ENCODE measurements at places on chromosomes 11 and 22.

- peak; percentile 68 for DNase-seq
Observed at GRCh38 chr11:64358907-64359711, at the start of gene RPS6KA4. Gene RPS6KA4 (plus strand): TSS chr11:64359162. CDS start chr11:64359236, 74 bp downstream.

- DNase-seq, result peak; percentile 47
Observed at GRCh38 chr11:64870176-64870892, 8.1 kb downstream of the EHD1 start.

GRCh38 chr22:27228771-27229170 lies 571.4 kb downstream of the MIAT start:
- DNase-seq, result no peak

GRCh38 chr11:125410091-125410490 lies 86.0 kb downstream of the FEZ1 start:
- DNase-seq, result no peak

DNA sequence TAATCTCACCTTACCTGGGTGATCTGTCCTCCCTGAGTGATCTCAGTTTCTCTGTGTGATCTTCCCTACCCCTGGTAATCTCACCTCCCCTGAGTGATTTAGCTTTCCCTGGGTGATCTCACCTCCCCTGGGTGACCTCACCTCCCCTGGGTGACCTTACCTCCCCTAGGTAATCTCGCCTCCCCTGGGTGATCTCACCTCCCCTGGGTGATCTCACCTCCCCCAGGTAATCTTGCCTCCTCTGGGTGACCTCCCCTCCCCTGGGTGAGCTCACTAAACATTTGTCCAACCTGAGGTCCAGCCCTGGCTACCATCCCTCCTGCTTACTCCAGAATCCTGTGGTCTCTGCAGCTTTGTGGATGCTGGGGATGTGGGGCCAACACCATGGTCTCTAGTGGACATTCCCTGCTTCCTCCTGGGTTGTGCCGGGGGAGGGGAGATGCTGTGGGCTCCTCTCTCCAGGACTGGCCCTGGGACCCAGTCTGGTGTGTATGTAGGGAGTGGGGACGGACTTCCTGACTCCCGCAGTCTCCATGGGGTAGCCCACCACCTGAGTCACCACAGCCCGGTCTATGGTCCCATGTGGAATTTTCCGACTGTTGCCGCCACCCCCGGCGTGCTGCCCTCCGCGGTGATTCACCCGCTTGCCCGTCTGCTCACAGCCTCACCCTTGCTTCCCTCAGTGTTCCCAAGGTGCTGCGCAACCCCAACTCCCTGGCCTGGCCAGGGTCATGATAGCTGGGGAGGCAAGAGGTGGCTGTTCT lies 9.9 kb downstream of the LSP1 start:
- no peak for DNase-seq

DNA sequence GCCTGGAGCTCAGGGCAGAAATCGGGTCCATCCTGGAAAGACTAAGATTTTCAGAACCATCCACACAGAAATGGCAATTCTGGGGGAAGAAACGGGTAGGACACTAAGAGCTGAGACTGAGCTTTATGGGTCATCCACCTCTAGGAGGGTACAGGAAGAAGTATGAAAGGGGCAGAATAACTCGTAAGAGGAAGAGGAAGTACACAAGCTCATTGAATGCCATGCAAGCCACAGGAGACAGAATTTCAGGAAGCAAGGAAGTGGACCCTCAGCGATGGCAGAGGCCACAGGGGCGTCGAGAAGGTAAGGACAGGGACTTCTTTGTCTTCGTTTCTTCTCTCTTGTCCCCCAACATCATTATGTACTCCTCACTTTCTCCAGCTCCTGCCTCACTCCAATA lies 169.6 kb downstream of the MAML2 start:
- DNase-seq, result no peak

DNA sequence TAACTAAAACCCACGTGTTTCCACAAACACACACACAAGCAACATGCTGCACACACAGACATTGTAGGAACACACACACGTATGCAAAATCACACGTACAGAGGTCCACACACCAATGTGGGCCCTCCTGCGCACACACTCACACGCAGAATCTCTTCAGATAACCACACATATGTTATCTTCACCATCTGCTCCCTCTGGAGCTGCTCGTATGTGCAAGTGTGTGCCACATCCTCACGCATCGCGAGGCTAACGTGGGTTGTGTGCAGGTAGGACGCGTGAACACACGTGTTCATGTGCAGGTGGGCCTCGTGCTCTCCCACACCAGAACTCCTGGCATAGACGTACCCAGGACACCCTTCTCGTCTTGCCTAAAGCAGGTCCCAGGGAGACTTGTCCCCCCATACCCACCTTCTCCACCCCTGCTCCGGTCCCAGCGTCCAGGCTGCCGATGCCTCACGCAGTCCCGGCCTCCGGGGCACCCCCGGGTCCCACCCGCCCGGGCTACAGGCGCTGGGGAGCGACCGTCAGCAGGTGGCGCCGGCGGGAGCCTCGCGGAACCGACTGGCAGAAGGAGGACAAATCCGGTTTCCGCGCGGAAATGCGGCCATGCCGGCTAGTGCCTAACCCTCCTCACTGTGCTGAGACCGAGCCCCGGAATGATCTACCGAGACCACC lies 10.3 kb upstream of the IGSF9B start:
- peak; percentile 81 for DNase-seq

GRCh38 chr11:120141768-120142423 lies 4.0 kb upstream of the TRIM29 start:
- DNase-seq, result no peak

DNA sequence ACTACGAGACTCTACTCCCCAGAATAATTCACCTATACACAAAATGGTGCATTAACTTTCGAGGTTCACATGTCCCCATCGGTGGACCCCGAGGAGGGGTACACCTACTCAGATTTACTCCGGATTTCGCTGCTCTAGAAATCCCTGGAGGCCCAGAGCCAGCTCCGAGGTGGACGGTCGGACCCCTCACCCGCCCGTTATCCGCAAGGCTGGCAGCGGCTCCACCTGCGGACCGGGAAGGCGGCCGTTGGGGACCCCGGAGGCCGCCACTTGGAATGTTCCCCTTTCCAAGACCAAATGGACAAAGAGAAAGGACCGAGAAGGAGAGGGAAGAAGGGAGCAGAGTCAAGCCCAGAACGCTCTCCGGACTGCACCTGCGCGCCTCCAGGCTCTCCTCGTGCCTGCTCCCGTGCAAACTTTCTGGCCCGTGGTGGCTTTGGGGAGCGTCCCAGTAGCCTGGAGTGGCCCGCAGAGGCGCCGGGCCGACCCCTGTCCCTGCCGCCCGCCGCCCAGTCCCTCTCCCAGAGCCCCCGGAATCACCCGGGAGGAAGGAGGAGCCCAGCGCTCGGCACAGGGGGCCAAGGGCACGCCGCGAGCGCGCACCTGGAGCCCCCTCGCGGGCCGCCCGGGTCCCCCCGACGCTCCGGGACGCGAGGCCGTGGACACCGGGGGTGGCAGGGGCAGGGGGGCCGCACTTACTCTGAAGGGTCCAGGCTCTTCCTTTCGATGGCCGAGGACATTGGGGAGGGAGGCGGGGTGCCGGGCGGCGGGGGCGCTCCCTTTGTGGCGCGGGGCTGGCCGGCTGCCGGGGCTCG lies 23.0 kb downstream of the LMO2 start:
- no peak for DNase-seq

GRCh38 chr11:111698852-111699559 lies 67.2 kb downstream of the PPP2R1B start:
- DNase-seq, result peak; percentile 38

DNA sequence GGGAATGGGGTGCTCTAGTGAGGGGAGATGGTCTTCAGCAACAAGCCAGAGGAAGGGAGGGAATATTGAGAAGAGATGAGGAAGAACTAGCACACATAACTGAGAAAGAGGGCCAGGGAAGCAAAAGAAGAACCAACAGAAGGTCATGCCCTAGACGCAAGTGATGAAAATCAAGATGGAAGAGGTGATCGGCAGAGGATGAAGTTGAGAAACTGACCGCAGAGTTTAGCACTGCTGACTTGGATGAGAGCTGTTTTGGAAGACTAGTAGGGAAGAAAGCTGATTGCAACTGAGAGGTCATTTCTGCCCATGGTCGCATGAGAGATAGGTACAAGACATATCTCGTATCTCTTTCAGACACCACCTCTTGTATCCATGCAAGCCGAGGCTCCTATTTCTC lies 2.9 kb downstream of the SPINDOC start:
- no peak for DNase-seq

- DNase-seq, result no peak
Observed at GRCh38 chr11:84497981-84498411, 1129.1 kb downstream of the DLG2 start.

DNA sequence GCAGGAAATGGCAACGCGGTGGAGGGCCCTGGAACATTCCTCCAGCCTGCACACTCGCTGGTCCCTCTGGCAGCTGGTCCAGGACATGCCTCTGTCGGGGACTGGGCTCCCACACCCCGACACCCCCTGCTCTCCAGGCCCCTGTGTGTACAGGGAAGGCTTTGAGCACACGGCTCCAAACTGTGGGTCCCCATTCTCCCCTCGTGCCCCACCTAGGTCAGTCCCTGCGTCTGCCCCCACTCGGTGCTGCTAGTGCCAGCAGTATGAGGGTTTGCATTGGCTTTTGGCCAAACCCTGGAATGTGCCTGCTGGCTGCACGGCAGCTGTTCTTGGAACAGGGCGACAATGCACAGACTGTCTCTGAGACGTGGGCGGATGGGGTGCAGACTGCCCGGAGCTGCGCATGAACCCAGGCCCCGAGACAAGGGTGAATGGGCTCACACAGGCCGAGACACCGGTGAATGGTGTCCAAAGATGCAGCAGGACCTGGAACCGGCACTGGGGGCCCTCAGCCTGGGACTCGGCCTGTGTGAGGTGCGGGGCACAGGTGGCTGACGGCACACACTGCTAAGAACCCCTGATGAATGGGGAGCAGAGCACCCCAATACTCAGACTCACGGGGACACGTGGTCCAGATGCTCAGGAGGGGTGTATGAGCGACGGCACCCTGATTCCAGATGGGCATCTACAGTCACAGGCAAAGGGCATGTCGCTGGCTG lies 7.5 kb upstream of the SYT8 start:
- DNase-seq, result no peak

DNA sequence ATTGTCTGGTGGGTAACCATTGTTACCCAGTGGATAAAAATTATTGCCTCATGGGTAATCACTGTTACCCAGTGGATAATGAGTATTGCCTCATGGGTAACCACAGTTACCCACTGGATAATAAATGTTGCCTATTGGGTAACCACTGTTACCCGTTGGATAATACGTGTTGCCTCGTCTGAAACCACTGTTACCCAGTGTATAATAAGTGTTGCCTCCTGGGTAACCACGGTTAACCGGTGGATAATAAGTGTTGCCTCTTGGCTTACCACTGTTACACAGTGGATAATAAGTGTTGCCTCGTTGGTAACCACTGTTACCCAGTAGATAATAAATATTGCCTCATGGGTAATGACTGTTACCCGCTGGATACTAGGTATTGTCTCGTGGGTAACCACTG lies 20.9 kb upstream of the NXPE4 start:
- no peak for DNase-seq

DNA sequence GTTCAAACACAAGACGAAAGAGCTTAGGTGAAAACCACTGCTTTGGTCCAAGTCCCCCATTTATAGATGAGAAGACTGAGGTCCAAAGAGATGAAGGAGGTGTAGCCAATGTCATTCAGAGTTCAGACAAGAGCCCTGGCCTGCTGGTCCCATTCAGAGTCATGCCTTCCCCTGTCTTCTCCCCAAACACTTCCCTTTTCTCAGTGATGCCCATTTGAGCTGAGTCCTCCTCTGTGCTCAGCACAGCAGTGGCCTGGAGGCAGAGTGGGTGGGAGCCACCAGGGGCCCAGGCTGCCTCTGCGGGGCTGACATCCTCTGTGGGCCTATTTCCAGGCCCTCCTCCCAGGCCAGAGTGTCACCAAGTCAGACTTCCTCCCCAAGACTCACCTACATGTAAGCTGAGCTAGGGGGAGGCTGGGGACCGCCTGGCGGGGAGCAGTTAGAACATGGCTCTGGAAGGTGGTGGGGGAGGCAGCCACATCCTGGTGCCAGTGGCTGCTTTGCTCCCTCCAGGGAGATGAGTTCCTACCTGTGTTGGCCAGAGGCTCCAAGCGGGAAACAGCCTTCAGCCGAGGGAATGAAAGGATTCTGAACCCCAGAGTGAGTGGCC lies 22.4 kb upstream of the LRRC10B start:
- no peak for DNase-seq

DNA sequence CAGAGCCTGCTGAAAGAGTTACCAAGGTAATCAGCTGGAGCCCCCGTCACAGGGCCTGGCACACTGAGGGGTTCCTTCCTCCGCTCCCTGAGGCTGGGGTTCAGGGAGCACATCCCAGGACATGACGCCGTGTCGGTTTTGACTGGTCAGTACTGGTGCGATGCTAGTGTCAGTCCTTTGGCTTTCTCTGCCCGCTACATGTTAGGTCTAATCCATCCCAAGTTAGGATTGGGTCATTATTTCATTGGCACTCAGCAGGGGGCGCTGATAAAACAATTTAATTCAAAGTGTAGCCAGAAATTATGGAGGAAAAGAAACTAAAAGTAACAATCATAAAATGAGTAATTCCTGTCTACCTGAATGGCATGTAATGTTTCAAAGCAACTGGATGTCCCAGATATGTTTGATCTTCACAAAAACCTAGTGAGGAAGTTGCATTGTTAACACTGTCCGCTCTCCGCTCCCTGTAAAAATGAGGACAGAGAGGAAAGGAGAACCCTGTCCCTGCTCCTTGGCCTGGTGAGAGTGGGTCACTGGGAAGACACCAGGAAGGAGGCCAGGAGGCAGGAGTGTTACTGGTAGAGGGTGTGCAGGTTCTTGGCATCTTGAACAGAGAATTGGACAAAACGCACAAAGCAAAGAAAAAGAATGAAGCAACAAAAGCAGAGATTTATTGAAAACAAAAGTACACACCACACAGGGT lies 27.1 kb downstream of the TSKU start:
- peak; percentile 70 for DNase-seq

- DNase-seq, result no peak
Observed at GRCh38 chr11:16843294-16843693, 104.8 kb downstream of the C11orf58 start.

DNA sequence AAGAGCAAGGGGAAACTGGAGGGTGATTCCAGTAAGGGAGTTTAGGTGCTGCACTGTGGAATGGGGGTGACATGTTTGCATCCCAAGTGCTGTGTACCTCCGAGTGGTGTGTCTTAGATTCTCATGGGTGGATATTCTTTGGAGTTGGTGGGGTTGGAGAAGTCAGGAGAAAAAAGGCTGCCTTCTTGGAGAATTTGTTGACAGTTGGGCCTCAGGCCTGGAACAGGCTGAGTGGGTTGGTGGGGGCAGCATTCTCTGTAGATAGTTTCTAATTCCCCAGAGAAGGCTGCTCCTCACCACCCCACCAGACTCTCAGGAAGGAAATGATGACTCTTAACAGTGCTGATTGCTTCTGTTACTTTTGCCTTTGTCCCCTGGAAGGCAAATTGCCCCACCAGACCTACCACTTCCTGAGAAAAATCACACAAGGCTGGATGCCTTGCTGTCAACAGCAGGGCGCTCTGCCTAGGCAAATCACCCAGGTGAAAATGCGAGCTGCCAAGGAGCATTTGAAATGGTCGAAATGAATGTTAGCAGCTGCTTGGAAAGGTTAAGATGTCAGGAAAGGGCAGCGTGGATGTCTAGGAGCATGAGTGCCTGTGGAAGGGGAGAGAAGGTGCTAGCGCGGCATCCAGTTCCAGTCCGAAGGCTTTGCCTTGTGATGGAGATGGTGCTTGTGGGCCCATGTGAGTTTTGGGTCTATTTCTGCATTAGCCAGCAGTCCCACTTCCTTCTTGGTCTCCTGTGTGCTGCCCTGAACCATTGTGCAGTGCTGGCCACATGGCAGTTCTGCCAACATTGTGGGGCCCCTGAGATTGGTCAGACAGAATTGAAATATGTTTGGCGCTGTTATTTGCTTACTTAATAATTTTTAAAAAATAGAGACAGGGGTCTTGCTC lies 29.7 kb upstream of the SORL1-AS1 start:
- DNase-seq, result peak; percentile 74

- peak; percentile 23 for DNase-seq
Observed at GRCh38 chr22:25563761-25564319, 635 bp upstream of the GRK3 start.
